ENCODE measurements at places on chromosomes 2 and 18.

DNA sequence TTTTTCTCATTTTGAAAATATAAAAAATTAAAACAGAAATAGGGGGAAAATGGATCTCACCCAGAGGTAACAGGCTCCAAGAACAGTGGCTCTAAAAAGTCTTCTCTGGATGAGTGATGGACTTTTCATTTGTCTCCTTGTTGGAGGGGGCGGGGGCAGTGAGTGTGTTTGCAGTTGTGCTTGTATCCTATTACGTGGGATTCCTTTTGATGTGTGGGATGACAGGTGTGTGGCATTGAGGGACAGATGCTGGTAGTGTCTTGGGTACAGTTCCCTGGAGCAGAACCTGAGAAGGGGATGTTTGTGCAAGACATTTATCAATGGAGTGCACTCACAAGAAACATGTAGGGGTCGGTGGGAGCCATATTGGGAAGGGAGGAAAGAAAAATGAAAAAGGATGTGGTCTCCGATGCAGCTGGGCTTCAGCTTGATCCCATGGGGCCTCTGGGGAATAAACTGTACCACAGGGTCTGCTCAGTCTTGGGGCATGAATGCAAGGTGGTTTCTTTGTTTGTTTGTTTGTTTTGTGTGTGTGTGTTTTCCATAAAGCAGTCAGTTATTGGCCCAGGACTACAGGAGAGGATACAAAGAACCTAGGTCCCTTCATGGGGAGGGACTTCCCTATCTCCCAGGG lies 120.0 kb upstream of the SLC35G4 start:
- no peak for DNase-seq

GRCh38 chr2:16336491-16336890 lies 329.1 kb downstream of the CYRIA start:
- no peak for DNase-seq

- peak; percentile 52 for DNase-seq
Observed at GRCh38 chr2:205139822-205140463, 542.4 kb upstream of the NRP2 start.

DNA sequence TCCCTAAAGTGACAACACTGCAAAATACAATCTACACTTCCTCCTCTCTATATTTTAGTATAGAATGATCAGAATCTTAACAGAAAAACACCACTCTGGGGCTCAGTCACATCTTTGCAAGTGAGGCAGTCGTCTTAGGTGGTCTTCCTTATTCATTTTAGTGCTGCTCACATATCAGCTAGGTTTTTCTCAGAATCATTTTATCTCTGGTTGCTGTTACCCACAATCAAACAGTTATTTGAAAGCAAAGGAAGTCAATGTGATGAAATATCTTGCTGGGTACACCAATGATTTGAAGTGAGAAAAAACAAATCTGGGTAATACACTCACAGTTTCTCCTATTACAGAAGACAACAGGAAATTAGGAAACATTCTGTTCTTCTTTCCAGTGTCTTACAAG lies 275.2 kb downstream of the DSEL start:
- no peak for DNase-seq

DNA sequence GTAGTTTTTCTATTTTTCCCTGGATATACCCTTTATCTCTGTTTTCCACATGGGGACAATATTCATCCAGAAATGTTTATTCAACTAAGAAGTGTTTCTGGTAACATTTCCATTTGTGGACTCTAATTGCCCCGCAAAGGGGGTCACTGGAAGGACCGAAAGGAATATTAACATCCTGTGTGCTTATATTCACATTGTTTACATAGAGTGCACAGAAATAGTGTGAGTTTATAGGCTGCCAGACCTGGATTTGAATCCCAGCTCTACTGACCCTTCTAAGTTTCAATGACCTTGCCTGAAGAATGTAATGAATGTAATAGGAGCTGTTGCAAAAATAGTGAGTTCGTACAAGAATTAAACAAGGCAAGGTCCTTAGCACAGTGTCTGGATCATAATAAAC lies 152.9 kb upstream of the NCKAP5 start:
- no peak for DNase-seq

Data from KBM-7 (cell line).